ENCODE measurements at places on chromosomes 13 and 19.
A peak's percentile ranks its signal among the peaks of the same experiment; 100 is the strongest.

DNA sequence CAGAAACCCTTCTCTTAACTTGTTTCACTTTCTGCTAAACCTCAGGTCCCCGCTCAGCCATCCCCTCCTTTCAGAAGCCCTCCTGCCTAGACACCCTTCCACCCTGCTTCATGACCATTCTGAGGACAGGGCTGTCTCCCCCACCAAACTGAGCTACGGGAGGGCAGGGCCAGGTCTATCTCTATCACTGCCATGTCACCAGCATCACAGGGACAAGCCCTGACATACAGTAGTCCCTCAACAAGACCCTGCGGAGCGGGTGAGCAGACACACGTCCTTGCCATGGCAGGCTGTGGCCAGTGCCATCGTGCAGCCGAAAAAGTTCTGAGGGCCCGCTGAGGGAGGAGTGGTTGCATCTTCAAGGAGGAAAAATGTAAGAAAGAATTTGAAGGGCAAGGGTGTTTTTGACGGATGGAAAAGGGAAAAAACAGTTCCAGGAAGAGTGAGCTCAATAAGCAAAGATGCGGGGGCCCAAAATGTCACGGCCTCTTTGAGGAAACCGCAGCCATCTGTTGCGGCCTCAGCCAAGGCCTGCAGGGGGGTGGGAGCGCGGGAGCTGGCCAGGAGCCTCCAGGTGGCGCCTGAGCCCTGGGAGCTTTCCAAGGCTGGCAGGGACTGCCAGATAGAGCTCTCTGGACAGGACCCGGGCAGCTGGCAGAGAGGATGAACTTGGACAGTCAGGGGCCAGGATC, 8.1 kb downstream of the PTGIR start:
- DNase-seq: peak; percentile 55

- no peak for DNase-seq
Observed at GRCh38 chr19:43455321-43456113, 9.9 kb downstream of the LYPD3 start.

DNA sequence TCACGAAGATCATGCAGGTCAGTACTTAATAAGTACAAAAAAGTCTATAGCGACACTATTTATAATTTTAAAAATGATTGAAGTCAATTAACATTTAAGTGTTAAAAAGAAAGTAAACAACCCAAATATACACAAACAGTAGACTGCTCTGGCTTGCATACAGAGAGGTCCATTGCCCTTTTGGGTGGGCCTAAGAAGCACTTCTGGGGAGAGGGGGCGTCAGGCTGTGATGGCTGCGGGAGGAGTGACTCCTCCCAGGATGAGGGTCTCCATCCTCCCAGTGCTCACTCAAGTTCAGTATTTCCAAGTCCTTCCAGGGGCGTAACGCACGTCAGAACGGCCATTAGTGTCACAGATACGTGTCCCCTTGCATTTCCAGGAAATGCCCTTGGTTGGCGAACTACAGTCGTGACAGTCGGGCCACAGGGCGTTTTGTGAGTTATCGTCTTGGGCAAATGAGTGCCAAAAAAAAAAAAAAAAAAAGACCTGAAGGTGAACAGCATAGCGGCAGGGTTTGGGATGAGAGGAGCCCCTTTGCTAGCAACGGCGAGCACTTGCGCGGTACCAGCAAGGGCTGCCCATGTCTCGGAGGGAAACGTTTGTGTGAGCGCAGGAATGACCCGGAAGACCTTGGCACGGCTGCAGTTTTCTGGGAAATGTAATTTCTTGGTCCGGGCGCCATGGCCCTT, at the start of gene SCGB2B2:
SCGB2B2 (minus strand) TSS at position 463 of the 689 bp plus-strand sequence. CDS start 82,596 bp downstream, outside the sequence.
- peak; percentile 69 for DNase-seq

DNA sequence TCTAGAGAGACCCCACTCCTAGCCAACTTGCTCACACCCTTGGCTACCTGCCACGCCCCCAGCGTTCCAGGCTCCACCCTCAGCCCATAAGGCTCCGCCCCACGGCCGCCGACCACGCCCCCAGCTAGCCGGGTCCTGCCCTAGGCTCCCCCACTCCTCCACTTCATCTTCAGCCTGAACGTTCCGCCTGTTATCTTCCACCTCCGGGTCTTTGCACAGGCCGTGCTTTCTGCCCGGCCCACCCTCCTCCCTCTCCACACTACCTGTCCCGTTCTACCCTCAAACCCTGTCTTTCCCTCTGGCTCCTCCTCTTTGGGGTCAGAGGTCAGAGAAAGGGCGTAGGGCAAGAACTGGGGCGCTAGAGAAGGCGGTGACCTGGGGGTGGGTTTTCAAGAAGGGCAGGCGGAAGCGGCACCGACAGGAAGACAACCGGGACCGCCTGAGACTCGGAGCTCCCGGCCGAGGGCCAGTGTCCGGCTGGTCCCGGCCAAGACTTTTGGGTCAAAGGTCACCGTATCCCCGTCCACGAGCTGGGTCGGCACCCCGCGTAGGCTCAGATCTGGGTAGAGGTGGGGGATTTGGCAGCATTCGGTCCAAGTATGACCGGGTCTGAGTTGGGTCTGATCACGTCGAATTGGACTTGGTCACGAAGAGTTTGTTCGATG, 2.2 kb downstream of the PDE4C start:
- peak; percentile 44 for DNase-seq

- DNase-seq: no peak
Observed at GRCh38 chr13:24506698-24507335, 5.8 kb downstream of the PARP4 start.

DNA sequence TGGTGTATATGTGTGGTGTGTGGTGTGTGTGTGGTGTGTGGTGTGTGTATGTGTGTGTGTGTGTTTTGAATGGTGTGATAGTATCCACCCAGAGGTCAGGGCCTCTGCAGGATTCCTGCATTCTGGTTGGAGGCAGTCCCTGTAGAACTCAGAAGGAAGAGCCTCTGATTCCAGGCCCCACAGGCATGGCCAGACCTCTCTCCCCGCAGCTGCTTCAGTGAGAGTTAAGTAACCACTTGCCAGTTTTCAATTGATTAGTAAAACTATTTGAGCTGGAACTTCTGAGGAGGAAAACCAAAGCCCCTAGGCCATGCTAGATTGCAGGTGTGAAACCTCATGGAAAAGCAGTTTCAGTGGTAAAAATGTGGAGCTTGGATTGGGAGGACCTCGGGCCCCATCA, 2.1 kb downstream of the ATP12A start:
- DNase-seq: no peak

DNA sequence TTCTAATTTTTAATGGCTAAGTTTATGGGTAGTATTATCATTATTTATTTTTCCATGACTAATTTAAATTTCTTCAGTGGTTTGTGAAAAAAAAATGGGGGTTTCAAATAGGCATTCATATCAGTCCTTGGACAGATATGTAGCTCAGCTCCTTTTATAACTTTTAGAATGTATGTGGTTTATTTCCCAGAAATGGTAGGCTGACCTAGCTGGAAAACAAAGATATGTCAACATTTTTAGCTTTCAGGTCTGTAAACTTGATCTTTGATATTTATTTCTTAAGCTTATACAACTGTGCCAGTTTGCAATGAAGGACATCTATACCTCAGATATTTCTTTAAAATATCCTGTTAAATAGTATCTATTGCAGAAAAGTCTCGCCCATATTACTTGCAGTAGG, 1815.5 kb downstream of the SLITRK5 start:
- no peak for DNase-seq

- no peak for DNase-seq
Observed at GRCh38 chr13:110564472-110564985, 3.0 kb upstream of the RAB20 start.

GRCh38 chr19:56372281-56372680, 21.1 kb downstream of the ZNF582 start:
- DNase-seq: no peak

DNA sequence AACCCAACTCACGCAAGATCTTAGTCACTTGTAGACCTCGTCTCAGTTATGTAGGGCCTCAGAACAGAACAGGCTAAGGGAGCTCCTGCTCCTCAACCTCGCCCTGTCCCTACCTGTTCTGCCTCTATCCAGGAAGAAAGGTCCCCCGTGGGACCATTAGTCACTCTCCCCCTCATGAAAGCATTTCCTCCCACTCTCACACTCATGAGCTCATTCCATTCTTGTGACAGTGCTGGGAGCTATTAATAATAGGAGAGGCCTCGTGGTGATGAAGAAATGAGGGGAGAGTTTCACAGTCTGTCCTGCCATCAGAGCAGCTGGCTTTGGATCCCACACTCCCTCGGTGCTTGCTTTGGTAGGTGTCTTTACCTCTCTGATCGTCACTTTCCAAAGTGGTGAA, 10.2 kb downstream of the PPP2R1A start:
- DNase-seq: no peak

DNA sequence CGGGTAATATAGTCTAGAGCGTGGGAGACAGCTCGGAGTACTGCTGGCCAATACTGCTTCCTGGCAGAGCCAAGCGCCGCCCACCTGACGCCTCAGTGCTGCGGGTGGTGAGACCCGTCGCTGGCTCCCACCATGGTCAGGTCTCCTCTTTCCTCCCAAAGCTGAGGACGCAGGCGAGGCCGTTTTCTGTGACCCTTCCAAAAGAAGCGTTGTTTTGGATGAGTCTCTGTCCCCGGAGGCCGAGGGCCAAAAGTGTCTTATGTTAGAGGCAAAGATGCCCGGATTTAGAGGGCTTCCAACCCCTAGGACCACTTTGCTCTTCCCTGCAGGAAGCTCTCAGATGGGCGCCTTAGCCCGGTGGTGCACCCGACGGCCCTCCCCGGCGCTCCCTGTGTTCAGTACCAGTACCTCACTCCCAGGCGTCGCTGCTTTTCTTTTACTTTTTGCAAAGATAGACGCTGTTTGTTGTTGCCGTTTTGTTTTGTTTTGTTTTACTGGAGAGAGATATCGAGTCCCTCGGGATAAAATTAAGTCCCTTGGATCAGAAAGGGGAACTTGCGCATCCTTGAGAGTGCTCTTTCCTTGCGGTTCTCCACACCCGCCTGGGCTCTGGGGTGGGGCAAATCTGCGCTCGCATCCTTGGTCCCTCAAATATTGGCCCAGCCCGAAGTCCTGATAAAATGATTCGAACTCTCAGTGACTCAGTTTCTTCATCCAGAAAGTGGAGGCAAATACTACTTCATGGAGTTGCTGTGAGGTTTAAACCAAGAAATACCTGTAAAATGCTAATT, 7.0 kb downstream of the PDX1 start:
- DNase-seq: no peak

GRCh38 chr13:73767747-73768315, 366.4 kb downstream of the KLF12 start:
- peak; percentile 14 for DNase-seq

DNA sequence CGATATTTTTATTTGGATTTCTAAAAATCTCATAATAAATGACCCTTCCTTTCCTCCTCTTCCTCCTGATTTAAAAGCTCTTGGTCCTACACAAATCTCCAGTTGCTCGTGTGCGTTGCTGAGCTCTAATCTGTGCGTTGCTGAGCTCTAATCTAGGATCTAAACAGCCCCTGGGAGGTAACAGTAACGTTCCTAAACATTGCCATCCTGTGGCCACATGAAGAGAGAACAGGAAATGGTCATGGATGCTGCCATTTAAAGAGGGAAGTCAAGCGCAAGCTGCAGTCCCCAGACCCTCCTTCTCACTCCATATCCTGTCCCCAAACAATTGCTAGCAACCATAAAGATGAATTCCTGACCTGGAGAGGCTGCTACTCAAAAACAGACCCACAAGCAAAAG, 170.8 kb downstream of the NUFIP1 start:
- DNase-seq: no peak

- no peak for DNase-seq
Observed at GRCh38 chr13:35349673-35350278, 126.7 kb downstream of the MAB21L1 start.

DNA sequence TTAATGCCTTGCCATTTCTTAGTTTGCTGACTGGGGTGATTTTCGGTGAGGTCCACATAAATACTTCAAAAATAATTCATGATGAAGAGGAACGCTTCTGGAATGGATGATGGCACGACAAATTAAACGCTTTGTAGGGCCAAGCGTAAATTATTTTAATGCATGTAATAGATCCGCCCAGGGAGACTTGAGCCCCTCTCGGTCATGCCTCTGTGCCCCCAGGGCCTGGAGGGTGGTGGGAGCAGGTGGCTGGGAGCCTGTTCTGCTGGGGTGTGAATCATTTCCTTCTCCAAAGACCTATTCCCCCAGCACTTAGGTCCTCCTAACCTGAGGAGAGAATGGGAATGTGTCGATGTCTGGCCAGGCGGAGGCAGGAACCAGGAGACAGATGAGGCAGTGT, 350.6 kb downstream of the ZNF536 start:
- DNase-seq: no peak

DNA sequence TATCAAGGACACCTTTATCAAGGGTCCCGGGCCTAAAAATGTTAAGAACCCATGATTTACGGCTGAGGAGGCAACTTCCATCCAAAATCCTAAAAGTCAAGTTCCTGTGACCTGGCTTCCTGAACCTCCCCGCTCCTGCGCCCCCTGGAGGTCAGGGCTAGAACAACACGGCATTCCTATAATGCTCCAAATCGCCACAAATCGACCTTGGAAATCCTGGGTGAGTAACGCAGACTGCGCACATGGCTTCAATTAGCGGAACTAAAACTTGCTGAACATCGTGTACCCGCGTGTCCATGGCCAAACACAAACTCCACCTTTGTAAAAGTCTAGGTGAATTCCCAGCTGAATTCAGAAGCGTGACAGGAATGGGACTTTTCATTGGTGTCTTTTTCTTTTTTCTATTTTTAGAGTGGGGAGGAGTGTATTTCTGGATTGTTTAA, 4.3 kb upstream of the C5AR1 start:
- DNase-seq: peak; percentile 35

GRCh38 chr19:920051-920864, 3.1 kb downstream of the KISS1R start:
- peak; percentile 75 for DNase-seq

DNA sequence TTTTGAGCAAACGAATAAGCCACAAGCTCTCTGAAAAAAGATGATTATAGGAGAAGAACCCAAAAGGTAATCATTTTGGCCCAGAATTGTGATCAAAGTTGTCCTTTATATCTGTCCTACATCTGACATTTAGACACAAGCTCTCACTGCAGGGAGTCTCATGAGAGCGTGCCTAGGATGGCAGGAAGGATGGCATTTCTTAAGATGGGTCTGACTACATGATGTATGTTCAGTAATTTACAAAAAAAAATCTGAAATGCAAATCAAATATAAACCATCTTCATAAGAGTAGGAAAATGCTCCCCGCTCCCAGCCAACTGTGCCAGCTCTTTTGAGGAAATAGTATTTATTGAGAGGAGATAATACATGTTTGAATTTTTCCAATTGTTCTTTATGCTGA, 81.0 kb upstream of the MBNL2 start:
- no peak for DNase-seq
